ENCODE measurements at places on chromosomes 2 and 18. TPM values are rescaled to one million over a fixed set of nuclear protein-coding genes. Genes with fewer than 3 reads are reported as not detected.

Gene DNAJC5G
- not detected for total RNA-seq

- H3K27ac ChIP-seq = no peak overlapping the region
- H3K27me3 ChIP-seq = peaks cover 12% of the 10 kb centered on the region
- DNase-seq = no peak
- no peaks in the 10 kb centered on the region for H3K36me3 ChIP-seq
- no peaks in the 10 kb centered on the region for H3K4me1 ChIP-seq
- no peak overlapping the region for H3K4me3 ChIP-seq
Measured at GRCh38 chr2:71667256-71668182, 214.2 kb downstream of the DYSF start.

- no peak for DNase-seq
- no peaks in the 10 kb centered on the region for H3K27me3 ChIP-seq
- H3K27ac ChIP-seq = no peak overlapping the region
- H3K4me1 ChIP-seq = no peaks in the 10 kb centered on the region
- H3K36me3 ChIP-seq = no peaks in the 10 kb centered on the region
- no peak overlapping the region for H3K4me3 ChIP-seq
Measured at GRCh38 chr2:181104512-181105115, 124.2 kb downstream of the UBE2E3 start.

GRCh38 chr18:48410095-48410920 lies 1.1 kb upstream of the ZBTB7C start:
- peak overlapping the region; percentile 69 for H3K4me3 ChIP-seq
- peak; percentile 89 for DNase-seq
- H3K36me3 ChIP-seq = no peaks in the 10 kb centered on the region

GRCh38 chr2:1572638-1573037 lies 159.4 kb downstream of the TPO start:
- DNase-seq = no peak
- H3K27me3 ChIP-seq = peaks cover 24% of the 10 kb centered on the region
- H3K36me3 ChIP-seq = no peaks in the 10 kb centered on the region
- H3K27ac ChIP-seq = no peak overlapping the region
- no peak overlapping the region for H3K4me3 ChIP-seq

- peaks cover 41% of the 10 kb centered on the region for H3K4me1 ChIP-seq
- H3K27ac ChIP-seq = peak overlapping the region; percentile 96
- H3K4me3 ChIP-seq = peak overlapping the region; percentile 58
Measured at GRCh38 chr2:241375300-241375699, 19.2 kb downstream of the FARP2 start.
